ENCODE measurements at places on chromosomes 16 and 17.

GRCh38 chr16:17775061-17775460 is 304.3 kb upstream of the XYLT1 start:
- DNase-seq: no peak

GRCh38 chr16:56272583-56272894 is 81.2 kb downstream of the GNAO1 start:
- DNase-seq: no peak

DNA sequence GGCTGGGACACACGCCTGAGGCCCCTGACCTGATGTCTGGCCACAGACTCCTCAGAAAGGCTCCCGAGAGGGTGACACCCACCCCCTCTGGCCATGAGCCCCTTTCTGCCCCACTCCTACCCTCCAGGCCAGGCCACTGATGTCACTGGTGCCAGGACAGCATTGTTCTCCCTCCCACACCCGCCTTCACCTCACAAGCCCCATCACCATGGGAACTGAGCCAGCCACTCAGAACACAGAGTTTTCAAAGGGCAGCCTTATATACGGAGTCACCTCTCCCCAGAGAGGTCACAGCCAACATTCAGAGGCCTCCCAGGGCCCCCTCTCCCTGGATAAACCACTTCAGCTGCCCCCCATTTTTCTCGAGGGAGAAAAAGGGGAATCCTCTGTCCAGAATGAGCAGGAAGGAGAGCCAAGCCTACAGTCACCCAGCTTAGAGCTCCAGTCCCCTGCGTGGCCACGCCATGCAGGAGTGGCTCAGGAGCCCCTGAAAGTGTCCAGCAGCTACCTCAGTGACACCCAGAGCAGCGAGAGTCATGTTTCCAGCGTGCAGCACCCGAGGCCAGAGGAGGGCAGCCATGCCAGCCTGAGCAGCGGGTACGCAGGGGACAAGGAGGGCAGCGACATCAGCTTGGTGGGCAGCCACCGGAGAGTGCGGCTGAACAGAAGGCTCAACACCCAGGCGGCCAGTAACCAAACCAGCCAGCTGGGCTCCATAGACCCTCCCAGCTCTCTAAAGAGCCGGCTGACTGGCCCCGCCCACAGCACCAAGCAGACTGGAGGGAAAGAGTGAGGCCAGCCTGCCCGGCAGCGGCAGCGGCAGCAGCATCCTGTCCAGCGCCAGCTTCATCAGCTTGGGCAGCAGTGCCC is at the start of gene C16orf82:
Gene C16orf82 (plus strand): TSS at position 260 of the 870 bp plus-strand sequence.
- DNase-seq: no peak

DNA sequence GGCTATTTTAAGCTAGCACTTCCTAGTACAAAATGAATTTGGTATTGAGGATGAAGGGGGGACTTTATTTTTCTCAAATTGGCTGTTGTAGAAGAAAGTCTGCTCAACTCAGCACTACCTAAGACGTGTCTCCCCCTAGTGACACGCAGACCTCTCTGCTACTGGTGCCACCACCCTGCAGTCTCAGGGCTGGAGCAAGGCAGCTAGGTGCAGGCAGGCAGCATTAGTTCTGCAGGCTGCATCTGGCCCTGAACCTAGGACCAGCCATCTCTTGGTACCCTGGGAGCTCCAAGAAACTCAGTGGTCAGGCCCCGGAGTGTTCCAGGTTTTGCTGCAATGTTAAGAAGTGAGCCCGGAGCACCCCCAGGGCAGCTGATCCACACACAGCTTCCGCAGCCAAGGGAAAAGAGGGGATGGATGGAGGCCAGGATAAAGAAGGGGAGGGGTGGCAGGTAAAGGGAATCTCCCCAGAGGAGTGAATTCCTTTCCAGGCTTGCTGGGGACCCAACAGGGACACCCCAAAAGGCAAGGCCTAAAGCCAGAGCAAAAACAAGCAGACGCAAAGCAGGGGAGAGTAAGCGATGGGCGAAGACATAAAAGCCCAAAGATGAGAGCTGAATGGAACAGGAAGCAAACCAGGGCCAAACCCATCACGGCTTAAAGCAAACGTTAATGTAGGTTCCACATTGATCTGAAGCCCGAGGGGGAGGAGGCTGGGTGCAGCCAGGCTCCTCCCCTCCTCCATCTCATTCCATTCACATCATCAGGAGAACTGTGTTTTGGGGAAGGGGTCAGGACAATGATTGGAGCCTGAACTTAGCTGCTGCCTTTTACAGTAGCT is 200.5 kb downstream of the ZFHX3 start:
- no peak for DNase-seq

DNA sequence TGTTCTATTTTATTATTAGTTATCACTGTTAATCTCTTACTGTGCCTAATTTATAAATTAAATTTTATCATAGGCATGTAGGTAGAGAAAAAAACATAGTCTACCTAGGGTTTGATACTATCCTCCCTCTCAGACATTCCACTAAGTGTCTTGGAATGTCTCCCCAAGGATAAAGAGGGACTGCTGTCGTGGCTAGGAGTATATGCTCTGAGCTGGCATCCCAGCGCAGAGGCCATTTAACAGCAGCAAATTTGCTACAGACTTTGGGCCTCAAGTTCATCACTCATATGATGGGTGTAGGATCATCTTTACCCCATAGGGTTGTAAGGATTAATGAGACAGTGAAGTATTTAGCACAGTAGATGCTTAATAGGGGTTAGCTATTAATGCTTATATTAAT is 56.7 kb downstream of the ZFHX3 start:
- DNase-seq: no peak

All from naive B cell (primary cell).